ENCODE measurements at places on chromosomes 16 and 17.

GRCh38 chr17:49512296-49513043, 17.4 kb downstream of the NGFR start:
- no peak for DNase-seq

DNA sequence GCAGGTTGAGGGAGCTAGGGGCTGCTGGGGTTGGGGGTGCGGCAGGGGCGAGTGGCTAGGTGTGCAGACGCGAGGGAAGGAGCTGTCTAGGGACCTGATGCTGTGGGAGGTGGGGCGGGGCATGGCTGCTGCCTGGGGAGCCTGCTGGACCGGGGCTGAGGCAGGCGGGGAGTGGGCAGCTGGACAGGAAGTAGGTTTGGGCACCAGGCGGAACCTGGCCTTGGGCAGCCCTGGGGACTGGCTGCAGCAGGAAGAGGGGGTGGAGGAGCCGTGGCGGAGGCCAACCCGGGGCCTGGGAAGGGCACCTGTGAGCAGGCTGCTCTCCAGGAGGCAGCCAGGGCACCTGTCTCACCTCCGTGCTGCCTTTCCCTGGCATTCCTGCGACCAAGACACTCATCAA, 5.9 kb upstream of the DNASE1L2 start:
- no peak for DNase-seq

- peak; percentile 31 for DNase-seq
These were observed 328.4 kb downstream of the MAF start for GRCh38 chr16:79272141-79272577.

- no peak for DNase-seq
These were observed 720 bp upstream of the BCKDK start for GRCh38 chr16:31107465-31107867.

DNA sequence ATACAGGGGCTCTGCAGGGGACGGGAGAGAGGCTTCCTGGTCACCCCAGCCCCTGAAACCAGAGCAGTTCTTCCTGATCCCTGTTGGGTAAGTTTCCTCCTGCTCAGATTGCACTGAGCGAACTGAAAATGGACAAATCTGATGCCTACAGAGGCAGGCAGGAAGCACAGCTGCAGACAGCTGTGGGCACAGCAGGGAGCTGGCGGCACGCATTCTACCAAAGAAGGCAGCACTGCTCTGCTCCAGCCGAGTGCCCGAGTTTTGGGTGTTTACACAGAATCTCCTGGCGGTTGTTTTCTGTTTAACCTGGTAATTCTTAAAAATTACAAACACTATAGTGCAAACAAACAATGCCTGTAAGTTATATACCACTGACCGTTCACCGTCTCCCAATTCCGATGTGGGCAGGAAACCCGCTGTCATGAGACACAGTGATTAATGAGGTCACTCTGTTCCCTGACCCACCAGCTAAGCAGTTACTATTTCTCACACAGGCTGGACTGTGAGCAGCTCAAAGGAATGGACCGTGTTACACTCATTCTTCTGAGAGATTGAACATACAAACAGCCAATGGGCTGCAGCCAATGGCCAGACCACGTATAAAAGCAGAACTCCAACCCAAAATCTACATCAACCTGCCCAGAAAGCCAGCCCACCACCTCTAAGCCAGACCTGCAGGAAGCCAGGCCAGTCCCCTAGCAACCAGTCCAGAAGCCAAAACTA, 25.5 kb downstream of the NSMCE1 start:
- DNase-seq: no peak

GRCh38 chr17:8041249-8041928, 2.5 kb downstream of the ALOX15B start:
- peak; percentile 16 for DNase-seq

DNA sequence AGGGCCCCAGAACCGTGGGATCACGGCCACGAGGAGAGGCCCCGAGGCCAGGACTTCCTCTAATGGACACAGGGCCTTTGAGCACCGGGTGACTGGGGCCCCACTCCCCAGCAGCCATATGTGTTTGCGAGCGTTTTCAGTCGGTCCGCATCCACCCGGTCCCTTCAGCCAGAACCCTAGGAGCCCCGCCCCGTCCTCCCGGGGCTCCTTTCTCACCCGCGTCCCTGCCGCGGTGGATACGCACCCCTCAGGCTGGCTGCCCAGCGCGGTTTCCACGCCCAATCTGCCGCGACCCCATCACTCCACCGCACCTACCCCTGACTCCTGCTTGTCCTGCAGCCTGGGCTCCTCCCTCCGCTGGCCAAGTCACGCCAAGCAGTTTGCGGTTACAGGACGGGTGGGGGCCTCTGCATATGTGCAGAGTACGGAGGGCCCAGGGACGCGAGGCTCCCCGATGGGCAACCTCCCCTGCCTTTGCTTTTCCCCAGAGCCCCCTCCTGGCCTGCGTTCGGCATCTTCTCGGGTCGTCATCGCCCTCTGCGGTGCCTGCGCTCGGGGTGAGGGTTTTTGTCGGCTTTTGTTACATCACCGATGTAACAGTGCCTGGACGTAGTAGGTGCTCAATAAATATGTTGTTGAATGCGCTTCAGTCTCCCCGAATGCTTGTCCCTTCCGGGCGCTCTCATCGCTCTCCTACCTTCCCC, 1.0 kb upstream of the TTYH2 start:
- DNase-seq: no peak

DNA sequence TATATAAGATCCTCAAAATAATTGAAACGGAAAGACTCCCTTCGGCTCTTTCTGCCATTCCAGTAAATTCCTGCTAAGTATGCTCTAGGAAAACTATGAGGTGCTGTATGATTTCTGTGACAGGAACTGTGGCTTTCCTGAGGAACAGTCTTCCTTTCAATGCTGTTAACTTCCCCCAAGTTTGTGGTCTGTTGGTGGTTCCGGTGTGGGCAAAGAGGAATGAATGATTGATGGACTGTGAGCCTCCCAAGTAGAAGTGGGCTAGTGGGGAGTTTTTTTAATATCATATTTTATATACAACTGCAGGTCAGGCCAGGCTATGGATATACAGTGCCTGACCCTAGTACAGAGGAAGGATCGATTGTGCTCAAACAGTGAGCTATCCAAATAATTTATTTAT, 560.7 kb upstream of the RBFOX1 start:
- DNase-seq: no peak

- no peak for DNase-seq
These were observed 15.3 kb upstream of the SEC14L1 start for GRCh38 chr17:77125432-77125901.

- no peak for DNase-seq
These were observed 13.4 kb downstream of the WFDC1 start for GRCh38 chr16:84308120-84308519.

GRCh38 chr16:77946823-77947222, 75.5 kb upstream of the CLEC3A start:
- no peak for DNase-seq

DNA sequence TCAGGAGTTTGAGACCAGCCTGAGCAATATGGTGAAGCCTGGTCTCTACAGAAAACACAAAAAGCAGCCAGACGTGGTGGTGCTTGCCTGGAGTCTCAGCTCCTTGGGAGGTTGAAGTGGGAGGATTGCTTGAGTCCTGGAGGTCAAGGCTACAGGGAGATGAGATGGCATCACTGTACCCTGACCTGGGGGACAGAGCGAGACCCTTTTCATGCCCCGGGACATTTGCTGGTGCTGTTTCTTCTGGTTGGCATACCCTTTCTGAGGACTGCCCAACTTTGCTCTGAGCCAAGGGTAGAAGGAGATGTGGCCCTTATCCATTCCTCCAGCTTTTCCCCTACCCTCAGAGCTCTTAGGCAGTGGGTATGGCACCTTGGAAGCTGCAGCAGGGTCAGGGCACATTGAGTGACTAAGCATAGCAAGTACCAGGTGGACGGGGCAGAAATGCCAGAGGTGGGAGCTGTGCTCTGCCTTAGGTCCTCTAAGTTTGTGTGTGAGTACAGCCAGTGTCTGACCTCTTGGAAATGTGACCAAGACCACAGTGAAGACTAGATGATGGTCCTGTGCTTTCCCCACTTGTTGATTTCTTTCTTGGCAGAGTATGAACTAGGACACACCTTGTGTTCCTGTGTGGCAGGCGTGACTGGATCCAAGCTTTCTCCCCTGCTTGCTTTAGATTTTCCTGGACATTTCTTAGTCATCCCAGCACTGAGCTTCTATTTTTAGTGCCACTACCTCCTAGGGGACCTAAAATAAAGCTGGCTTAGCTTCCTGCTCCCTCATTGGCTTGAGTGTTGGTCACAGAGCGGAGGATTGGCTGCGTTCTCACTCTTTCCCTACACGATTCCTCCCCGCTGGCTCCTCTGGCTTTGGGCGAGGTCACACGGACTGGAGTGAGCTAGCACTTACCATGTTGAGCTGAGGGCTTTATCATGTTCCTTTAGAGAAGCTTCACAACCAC, 9.9 kb upstream of the EDC4 start:
- DNase-seq: no peak

DNA sequence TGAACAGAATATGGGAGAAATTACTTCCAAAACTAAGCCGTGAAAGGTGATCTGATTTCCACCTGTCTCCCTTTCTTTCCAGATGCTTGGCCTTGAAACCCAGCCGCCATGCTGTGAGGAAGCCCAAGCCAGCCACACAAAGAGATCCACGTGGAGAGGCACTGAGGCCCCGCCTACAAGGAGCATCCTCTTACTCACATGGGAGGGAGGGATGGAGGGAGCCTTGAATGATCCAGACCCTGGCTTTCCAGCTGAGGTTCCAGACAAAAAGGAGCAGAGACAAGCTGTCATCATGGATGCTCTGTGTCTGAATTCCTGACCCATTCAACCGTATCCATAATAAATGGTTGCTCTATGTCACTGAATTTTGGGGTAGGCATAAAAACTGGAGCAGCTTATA, 48.9 kb upstream of the HAPSTR1 start:
- no peak for DNase-seq

- no peak for DNase-seq
These were observed 129.9 kb downstream of the SDK2 start for GRCh38 chr17:73514146-73514863.

DNA sequence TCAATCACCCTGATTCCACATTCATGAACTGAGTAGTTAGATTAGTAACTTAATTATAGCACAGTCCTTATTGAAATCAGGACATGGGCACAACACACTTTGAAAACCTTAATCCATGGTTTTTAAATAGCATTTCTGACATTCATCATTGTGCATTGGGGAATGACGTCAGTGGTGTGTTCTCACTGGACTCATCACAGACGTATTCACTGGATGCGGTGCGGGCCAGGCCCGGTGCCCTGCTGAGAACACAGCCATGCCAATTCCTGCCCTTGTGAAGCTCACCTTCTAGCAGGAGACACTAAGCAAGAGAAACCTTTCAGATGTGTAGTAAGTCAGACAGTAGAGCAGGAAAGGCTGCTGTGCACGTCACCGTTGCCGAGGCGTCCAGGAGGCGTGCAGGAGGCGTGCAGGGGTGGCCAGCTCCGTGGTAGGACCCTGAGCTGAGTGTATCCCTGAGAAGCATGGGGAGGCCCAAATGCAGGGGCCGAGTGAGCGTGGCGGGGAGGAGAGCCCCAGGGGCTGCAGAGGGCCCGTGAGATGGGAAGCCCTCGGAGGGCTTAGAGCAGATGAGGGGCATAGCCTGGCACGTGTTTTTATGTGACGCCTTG, 12.9 kb downstream of the BANP start:
- no peak for DNase-seq

DNA sequence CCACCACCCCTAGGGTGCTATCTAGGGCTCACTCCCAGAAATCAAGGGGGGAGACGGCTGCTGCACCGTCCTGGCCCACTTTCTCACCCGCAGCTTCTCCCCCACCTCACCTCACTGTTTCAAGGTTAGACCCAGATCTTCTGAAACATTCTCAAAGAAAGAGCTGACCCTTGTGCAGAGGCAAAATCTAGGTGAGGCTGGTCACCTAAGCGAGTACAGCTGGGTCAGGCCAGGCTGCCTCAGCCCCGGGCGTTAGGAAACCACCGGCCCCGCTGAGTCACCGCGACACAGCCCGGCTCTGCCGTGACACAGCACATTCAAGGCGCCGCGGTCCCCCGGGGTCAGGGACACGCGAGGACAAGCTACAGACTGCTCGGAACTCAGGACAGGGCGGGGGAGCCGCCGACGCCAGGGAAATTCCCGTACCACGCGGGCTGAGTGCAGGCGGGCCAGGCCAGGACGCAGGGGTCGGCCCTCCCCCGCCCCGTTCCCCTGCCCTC, 27.1 kb downstream of the GNPTG start:
- peak; percentile 40 for DNase-seq

DNA sequence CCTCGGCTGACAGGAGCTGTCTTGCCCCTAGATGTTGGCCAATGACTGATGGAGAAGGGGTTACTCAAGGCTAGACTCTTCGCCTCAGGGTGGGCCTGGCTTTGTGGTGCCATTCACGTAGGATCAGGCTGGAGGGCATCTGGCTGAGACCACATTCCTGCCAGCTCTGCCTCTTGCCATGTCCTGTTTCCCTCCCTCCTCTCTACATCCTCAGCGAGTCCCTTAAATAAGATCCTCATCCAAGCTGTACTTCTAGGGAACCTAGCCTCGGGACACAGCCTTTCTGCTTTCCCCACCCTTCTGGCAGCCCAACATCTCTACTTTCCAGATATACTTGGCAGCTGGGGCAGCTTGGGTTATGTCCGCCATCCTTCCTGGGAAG, 27.9 kb upstream of the EFCAB13 start:
- no peak for DNase-seq

Measured in T follicular helper cell (primary cell).